ENCODE measurements at places on chromosomes 7 and 10.

- DNase-seq, result no peak
These were observed 1.9 kb upstream of the EPHB4 start for GRCh38 chr7:100829150-100829716.

DNA sequence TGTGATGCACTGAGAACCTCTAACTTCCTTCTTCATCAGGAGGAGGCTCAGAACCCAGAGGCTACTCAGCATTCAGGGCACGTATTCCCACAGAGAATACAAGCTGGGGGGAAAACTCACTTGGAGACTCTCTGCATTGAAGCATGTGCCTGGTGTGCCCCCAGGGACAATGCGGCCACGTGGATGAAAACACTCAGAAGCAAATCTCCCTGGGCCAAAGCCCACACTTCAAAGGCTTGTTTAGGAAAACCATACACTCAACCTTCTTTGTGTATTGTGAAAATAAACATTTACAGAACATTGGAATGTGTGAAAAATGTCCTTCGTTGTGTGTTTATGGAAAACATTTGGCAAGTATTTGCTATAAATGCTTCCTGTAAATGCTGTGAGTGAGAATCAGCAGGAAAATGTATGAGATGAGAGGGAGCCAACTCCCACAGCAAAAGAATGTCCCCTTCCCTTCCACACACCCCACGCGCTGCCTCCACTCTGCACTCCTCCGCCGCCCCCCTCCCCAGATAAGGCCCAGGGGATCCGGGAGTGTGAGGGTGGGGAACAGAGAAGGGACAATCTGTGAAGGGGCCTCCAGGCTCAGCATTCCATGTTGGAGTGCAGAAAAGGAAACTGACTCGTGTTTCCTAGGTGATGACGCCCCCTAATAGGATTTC is 339.5 kb downstream of the ELMO1 start:
- no peak for DNase-seq

- no peak for DNase-seq
These were observed 206.6 kb downstream of the BAMBI start for GRCh38 chr10:28883741-28884423.

GRCh38 chr7:84069999-84070500 is 124.5 kb downstream of the SEMA3A start:
- no peak for DNase-seq

DNA sequence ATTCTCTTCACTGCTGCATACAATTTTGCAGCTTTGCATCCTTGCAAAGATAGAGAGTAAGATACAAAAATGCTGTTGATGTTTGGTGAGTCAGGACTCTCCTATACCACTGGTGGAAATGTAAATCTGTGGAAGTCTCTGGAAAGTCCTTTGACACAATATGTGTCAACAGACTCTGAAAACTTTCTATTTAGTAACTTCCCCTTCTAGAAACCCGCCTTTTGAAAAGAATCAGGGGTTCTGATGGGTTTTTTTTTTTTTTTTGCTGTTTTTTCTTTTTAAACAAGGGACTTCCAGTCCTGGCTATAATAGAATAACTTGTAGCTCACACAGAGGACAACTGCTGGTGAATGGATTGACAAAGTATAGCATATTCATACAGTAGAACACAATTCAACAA is 16.4 kb downstream of the NOD1 start:
- no peak for DNase-seq

DNA sequence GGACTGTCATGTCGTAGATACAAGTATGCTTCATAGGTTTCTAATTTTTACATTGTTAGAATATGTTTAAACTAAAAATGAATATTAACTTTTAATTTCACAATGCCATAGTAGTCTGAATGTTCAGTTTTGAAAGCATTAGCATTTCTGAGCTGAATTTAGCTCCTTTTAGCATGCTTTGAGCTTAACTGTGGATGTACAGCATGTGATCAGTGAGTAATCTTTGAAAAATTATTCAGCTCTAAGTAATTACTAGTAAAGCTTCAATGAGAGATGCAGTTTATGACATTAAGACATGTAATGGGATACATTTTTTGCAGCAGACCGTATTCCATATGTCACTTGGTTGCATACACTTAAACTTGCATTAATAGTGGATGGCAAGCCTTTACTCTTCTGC is 114.1 kb upstream of the WNT16 start:
- no peak for DNase-seq

GRCh38 chr7:101676956-101677355 is 47.9 kb upstream of the MYL10 start:
- no peak for DNase-seq

DNA sequence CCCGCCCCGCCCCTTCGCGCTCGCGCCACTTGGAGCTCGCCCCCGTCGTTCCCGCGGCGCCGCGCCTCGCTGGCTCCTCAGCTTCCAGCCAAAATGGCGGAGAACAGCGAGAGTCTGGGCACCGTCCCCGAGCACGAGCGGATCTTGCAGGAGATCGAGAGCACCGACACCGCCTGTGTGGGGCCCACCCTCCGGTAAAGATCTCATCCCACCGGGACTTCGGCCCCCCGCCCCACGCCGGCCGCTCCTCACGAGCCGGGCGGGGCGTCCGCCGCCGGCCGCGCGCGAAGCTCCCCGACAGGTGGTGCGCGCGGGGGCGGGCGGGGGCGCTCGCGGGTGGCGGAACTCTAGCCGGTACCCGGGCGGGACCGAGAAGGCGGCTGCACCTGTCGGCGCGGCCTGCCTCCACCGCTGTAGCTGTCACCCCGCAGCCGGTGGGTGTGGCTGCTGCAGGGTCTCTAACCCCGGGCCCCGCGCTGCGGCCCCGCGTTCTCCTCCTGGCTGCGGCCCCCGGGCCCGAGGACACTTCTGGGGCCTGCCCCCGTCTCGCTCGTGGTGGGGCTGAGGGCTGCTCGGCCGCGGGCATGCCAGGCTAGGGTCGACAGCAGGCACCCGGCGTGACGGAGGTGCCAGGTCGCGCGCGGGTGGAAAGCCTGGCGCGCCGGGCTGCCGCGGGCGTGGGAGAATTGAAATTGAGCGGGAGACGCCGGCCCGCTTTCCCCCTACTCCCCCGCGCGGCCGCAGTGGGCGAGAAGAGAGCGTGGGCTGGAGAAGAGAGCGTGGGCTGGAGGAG is at the start of gene EXOC6:
TSS of gene EXOC6 (plus strand) at position 80 of the 793 bp plus-strand sequence. CDS start at position 94, 14 bp downstream.
- peak; percentile 93 for DNase-seq

GRCh38 chr7:158138329-158138597 is 449.4 kb downstream of the PTPRN2 start:
- DNase-seq, result no peak

DNA sequence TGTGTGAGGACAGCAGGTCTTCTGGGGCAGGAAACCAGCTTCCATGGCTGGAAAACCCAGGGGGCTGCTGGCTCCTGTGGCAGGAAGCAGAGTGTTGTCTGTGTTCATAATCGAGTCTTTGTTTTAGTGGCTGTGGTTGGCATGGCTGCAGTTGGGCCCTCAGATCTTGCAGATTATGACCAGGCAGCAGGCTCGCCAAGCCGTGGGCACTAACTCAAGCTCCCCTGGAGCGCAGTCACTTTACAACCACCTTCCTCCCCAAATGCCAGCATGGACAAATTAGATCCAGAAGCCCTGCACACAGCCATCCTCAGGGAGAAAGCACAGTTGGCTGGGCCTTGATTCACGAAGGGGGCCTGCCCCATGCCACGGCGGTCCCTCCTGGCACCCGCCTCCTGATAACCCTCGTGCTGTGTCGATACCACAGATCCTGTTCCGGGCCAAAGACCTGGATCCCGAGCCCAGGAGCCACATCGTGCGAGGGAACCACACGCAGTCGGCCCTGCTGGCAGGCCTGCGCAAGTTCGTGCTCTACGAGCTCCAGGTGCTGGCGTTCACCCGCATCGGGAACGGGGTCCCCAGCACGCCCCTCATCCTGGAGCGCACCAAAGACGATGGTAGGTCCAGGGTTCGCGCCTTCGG is 552.5 kb upstream of the FOXK1 start:
- DNase-seq, result no peak

- no peak for DNase-seq
These were observed 133.1 kb upstream of the EEPD1 start for GRCh38 chr7:36019980-36020379.

DNA sequence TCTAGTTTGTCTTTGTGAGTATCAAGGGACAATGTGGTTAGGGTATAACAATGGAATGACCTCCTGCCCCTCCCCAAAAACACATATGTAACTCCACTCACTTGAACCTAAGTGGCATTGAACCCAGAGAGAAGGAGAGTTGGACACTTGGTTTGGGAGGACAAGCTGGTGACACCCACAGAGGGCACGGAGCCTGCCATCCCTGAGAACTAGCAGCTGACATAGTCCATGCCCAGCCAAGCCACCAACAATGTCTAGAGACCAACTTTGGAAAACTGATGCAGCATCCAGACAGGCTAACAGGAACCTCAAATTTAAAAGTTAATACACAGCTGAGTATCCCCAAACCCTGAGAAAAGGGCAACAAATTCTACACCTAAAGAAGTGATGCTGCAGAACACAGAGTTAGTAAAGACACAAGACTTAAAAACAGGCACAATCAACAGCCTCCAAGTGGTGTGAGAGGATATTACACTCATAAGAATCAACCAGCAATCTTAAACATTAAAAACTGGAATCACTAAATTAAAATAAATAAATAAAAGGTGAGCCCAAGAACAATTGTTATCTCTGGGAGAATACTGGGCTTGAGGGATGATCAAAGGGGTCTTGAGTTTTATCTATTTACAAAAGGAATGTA is 27.2 kb downstream of the NUDCD3 start:
- no peak for DNase-seq

GRCh38 chr7:42877862-42878261 is 34.0 kb downstream of the C7orf25 start:
- DNase-seq, result no peak

DNA sequence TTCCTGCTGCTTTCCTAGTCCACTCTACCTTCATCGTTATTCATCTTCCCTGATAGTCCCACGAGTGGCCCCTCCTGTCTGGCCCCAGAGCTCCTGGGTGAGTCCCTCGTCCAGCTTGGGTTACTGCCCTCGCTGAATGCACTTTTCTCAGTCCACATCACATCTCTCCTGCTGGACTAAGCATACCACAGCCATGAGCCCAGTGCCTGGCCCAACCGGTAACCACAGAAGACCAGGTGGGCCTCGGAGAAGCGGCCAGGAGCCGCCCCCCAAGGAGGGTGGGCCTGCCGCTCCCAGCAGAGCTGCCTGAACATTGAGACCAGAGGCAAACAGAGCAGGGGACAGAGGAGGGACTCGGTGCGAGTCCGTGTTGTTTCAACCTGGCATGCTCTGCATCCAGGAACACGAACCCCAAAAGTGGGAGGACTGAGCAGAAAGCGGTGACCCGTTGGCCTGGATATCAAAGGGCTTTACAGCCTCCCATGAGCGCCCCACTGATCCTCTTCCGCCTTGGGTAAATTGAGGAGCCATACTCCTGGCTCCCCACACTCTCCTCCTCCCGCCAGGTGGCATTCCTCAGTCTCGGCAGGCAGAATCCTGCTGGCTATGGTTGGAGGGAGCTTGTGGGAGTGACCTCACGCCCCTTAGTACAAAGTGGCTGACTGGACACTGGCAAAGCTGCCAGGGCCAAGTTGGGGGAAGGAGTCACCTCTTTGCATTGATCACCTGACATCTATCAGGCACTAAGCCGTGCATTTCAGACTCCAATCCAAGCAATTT is 13.3 kb downstream of the TMEM72 start:
- DNase-seq, result no peak

- no peak for DNase-seq
These were observed 40.6 kb upstream of the SLC16A12 start for GRCh38 chr10:89576022-89576421.

DNA sequence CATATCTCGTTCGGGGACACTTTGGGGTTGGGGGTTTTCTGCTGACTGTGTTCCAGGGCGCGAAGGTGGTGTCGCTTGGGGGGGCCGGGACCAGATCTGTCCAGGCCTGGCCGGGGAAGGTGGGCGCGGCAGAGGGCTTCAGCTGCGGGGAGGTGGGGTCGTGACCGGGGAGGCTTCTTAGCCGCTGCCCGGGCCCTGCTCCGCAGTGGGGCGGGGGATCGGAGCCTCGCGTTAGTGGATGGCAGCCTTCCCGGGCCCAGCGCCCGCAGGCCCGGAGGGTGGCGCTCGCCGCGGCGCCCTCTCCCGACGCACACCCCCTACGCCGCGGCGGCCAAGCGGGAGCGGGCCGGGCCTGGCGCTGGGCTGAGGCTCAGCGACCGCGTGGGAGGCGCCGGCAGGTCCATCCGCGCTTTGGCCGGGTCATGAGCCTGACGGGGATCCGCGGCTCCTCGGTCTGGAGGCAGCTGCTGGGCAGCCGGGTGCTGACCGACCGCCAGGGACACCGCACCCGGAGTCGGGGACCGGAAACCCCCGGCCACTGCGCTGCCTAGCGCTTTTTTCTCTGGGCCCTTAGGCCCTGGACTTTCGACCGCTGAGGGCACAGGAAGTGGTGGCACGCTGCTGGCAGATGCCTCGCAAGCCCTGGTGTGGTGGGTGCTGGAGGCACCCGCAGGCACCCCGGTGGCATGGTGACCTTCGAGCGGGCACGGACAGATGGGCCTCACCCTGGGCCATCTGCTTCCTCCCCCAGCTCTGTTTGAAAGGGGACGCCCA is 1.2 kb downstream of the AGAP3 start:
- peak; percentile 24 for DNase-seq

GRCh38 chr7:77794000-77794399 is 4.2 kb downstream of the TMEM60 start:
- DNase-seq, result no peak

DNA sequence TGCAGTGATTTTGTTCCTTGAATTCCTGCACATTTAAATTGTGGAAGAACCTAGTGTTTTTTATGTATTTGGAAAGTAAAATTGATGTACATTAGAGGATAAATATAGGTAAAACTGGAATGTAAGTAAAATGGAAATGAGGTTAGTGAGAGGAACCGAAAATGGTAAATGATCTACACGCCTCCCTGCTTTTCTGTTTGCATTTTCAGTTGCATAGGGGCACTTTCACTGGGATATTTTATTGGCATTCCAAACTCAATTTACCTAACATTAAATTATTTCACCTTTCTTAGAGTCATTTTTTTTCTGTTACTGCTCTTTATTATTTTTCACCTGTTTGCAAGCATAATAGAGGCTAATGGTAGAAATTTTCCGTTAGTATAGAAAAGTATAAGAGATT is 8.0 kb downstream of the CDK13 start:
- DNase-seq, result no peak

GRCh38 chr7:135795846-135796570 is 47.4 kb upstream of the FAM180A start:
- no peak for DNase-seq

GRCh38 chr7:32472015-32472414 is 18.2 kb downstream of the LSM5 start:
- no peak for DNase-seq

DNA sequence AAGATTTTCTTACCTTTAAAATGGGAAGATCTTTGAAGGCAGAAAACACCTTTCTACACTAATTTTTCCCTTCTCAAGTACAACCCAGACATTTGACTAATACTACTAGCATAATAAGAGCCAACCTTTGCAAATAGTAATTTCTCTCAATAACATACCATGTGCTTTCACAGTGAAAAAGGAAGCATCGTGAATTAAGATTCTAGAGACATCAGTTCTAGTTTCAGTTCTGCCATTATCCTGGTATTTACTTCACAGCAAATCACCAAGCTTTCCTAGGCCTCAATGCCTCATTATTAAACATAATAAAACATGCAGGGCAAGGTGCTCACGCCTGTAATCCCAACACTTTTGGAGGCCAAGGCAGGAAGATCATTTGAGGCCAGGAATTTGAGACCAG is 24.9 kb downstream of the GSAP start:
- no peak for DNase-seq

GRCh38 chr10:31947144-31947926 is 18.7 kb upstream of the ARHGAP12 start:
- no peak for DNase-seq

GRCh38 chr7:24464861-24465260 is 108.4 kb upstream of the PALS2 start:
- no peak for DNase-seq

Data from naive thymus-derived CD4-positive, alpha-beta T cell (primary cell).